ENCODE measurements at places on chromosomes 11 and 22. TPM values are rescaled to one million over a fixed set of nuclear protein-coding genes. Genes with fewer than 3 reads are reported as not detected.

GRCh38 chr11:122807731-122808477 lies 30.4 kb upstream of the CRTAM start:
- H3K4me3 ChIP-seq, result no peak overlapping the region
- peaks cover 45% of the 10 kb centered on the region for H3K4me1 ChIP-seq
- peak overlapping the region; percentile 71 for H3K27ac ChIP-seq
- no peaks in the 10 kb centered on the region for H3K27me3 ChIP-seq
- peak; percentile 10 for DNase-seq

DNA sequence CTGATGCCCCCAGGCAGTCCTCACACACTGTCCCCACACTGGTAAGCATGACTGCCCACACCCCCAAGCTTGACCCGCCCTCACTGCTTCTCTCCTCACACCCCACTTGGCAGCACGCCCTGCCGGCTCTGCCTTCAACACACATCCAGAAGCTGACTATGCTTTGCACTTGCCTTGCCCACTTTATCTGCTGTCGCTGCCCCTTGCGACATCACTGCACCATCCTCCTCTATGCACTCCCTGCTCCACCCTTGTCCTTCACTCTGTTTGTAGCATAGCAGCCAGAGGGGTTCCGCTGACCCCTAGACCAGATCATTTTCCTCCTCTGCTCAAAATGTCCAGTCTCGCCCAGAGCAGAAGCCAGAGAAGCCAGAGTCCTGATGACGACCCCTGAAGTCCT lies 25.3 kb upstream of the SLC25A1 start:
- no peak overlapping the region for H3K4me3 ChIP-seq
- H3K27ac ChIP-seq, result no peak overlapping the region
- H3K36me3 ChIP-seq, result peaks cover 3% of the 10 kb centered on the region
- no peak for DNase-seq

DNA sequence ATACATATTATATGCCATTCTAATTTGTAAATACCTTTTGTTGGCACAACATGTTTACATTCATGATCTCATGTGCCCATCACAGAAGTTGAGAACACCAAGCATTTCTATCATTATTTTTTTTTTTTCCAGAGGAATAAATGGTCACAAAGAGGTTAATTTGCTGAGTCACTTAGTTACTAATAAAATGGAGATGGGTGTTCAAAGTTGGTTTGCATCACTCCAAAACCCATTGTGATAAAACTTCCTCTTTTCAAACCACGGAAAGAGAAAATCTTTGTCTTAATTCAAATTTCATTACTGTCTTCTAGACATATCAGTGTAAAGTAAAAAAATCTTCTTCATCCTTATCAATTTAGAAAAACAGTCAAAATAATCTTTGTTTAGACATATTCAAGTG lies 636.8 kb upstream of the CCDC179 start:
- H3K36me3 ChIP-seq, result no peaks in the 10 kb centered on the region
- H3K27me3 ChIP-seq, result peaks cover 65% of the 10 kb centered on the region
- H3K4me1 ChIP-seq, result no peaks in the 10 kb centered on the region
- no peak overlapping the region for H3K4me3 ChIP-seq
- H3K27ac ChIP-seq, result no peak overlapping the region

CHRNA10 gene
- 0.51 TPM for total RNA-seq

OR10V1 gene
- total RNA-seq, result not detected

DNA sequence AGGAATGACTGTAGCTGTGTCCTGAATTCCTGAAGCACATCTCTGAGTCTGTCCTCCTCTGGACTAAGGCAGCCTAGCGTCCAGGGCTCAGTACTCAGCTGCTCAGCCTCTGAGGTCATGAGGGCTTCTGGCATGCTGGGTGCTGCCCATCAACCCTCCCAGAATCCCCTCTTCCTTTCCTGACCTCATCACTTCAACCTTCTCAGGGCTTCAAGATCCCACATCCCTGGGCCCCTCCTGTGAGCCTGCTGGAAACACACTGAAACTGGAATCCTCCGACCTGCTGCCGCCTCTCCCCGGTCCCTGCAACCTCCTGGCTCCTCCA lies 803 bp downstream of the KRTAP5-8 start:
- no peak overlapping the region for H3K4me3 ChIP-seq
- H3K27me3 ChIP-seq, result no peaks in the 10 kb centered on the region
- no peak overlapping the region for H3K27ac ChIP-seq
- H3K36me3 ChIP-seq, result no peaks in the 10 kb centered on the region

CDC45 gene
- total RNA-seq, result 9.5 TPM

GRCh38 chr11:88709567-88709966 lies 356.2 kb downstream of the GRM5 start:
- no peaks in the 10 kb centered on the region for H3K4me1 ChIP-seq
- DNase-seq, result peak; percentile 1
- no peak overlapping the region for H3K4me3 ChIP-seq
- H3K36me3 ChIP-seq, result no peaks in the 10 kb centered on the region
- no peaks in the 10 kb centered on the region for H3K27me3 ChIP-seq

DNA sequence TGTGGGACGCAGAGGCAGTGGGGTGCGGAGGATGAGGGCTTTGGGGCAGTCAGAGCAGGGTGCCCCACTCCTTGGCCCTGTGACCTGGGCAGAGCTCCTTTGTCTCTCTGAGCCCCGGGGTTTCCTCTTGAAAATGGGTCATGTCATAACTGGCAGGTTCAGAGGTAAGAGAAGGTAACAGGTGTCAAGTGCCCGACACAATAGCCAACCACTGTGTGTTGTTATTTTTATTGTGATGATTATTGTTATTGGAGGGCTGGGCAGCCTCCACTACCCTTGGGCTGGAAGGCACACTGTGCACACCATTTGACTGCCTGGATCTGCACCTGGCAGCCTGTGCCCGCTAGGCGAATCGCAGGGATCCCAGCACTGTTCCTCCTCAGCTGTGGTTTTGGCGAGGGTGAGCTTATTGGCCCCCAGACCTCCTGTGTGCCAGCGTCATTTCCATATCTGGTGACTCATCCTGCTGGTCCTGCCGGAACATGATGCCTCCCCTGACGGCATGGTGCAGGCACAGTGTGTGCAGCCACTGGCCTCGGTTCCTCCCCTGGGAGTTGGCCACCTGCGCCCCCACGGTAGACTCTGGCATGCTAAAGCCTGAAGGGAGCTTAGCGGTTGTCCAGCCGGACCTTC lies 15.4 kb upstream of the SOX10 start:
- no peaks in the 10 kb centered on the region for H3K4me1 ChIP-seq
- H3K4me3 ChIP-seq, result no peak overlapping the region
- H3K36me3 ChIP-seq, result no peaks in the 10 kb centered on the region
- DNase-seq, result peak; percentile 45
- no peak overlapping the region for H3K27ac ChIP-seq

Measured in GM23248 (cell line).